Stimulated activated CD8-positive, alpha-beta memory T cell treated with anti-CD3 and anti-CD28 coated beads, Interleukin-4, amount 100 ng/mL, for 1 hour (primary cell): ENCODE measurements at places on chromosomes 11 and 22.

DNA sequence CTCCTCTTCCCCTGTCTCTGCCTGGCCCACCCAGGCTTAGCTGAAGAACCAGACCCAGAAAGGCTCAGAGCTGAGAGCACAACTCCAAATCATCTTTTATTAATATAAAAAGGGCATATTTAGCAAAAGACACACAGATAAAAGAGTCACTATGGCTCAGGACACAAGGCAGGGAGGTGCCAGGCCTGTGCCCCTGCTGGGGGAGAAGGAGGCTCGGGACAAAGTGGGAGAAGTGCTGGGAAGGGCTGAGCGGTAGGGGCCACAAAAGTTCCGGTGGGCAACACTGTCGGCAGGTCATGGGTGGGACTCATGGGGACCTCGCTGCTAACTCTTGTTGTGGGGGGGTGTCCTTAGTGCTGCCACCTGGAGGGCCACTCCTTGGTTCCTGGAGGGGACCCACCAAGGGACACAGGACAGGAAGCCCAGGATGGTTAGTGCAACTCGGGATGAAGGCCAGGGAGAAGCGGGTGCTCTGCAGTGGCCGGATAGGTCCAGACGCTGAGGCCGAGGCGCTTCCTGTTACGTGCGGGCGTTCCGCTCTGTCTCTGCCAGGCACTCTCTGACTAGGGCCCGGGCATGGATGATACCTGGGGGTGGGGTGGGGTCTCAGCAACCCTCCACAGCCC is 1.4 kb upstream of the PITPNM1 start:
- DNase-seq, result no peak

- no peak for DNase-seq
Observed at GRCh38 chr22:46969491-46969890, 207.0 kb downstream of the TBC1D22A start.

- DNase-seq, result no peak
Observed at GRCh38 chr11:73314117-73314961, 6.3 kb downstream of the ARHGEF17 start.

DNA sequence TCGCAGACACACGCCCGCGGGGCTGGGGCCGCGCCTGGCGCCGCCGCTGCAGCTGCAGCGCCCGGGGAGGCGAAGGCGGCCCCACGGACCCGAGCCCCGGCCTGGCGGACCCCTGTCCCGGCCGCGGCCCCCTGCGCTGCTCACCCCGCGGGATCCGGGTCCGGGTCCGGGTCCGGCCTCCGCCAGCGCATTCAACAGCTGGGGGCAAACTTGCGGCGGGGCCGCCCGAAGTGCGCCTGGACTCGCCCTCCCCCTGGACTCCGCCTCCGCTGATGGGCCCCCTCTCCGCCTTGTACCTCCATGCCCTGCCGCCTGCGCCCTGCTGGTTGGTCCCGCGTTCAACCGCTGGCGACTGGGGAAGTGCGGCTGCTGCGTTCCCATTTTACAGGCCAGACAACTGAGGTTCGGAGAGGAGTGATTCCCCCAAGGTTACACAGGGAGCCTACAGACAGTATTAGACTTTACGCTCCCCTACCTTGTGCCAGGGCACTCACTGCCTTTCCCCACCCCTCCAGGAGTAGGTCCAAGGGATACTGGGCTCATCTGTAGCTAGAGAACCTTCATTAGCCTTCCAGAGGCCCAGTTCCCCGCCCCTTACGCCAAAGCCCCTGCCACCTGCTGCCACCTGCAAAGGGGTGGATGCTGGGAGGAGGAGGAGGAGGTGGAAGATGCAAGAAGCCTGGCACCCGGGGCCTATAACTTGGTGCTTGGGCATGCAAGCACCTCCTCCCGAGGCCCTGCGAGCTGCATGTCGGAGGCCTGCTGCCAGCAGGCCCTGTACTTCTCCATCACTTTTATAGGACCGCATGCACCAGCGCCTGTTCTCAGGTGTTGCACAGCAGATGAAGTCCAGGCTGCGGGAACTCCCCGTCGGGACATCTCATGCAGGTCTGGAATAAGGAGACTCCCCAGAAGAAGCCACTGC is 694 bp upstream of the ELFN2 start:
- no peak for DNase-seq

- no peak for DNase-seq
Observed at GRCh38 chr11:124518989-124519451, 24.4 kb downstream of the OR8B12 start.

DNA sequence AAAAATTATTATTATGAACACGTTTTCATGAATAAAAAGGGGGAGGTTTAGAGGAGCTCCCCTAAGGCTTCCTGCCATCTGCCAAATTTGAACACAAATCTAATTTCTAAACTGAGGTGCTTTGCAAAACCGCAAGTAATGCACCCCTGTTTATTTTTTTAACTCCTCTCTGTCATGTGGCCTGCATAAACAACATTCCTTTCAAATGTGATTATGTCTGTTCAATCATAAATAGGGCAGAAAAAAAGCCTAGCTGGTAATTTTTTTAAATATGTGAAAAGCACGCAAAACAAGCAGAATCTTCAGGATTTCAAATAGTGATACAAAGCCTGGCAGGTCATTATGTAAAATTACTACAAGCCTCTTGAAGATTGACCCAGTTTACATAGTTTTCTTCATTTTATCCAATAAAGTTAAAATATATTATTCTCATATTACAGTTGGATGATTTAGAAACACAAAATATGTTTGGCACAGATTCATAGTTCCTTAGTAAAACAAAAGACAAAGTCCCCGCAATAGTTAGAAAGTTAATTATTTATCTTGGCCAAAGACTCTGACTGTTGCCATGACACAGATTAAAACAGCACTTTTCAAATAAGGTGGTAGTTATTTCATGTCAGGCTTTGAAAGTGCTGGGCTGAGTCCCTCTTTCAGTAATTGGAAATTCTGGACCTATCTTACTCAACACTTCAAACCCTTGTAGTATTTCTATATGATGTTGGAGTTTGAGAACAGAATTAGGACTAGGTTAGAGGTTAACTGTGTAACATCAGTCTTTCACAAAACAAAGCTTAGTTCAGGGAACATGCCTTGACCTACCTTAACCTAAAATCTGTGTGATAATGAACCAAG is 200.3 kb upstream of the MPPED2 start:
- DNase-seq, result no peak

DNA sequence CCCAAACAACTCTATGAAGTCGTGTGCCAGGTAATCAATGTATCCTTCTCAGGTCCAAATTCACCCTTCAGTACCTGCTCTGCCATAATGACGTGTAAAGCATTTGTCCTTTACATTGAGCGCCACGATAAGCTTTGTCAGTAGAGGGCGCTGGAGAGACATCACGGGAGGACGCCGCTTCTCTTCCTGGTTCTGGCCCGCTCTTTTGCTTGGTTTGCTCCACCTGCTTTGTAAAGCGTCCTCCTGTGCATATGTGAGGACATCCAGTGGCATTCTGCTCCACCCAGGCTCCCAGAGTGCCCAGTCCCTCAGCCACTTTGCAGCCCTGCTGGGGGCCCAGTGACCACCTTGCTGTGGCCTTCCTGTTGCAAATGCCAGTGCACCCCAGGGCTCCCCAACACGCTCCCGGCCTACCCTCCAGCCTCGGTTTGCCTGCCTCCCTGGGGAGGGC is 61.1 kb downstream of the WT1 start:
- no peak for DNase-seq

DNA sequence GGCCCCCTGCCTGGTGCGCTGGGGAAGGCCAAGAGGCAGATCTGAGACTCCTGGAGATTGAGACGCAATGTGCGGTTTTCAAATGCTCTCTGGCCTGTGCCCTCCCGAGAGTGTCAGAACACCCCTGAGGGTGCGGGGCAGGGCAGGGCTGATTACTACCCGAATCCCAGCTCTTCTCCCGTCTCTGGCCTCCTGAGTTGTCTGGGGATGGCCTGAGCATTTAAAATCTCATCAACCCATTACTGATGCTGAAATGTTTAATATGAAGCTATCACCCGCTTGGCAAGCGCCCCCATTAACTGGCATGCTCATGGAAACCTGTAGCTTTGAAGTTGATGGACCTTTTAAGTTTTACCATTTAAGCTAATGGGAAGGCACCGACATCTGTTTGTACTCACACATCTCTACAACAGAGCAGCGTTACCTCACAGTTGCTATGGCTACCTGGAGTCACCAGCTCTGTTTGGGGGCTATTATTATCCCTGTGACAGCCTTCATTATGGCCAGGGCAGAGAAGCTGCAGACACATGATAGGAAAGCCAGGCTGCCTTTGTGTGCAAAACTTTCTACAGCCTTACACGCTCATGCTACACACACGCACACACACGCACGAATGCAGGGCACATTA is 3.6 kb upstream of the MB start:
- no peak for DNase-seq

- no peak for DNase-seq
Observed at GRCh38 chr11:83317757-83318690, 31.9 kb upstream of the CCDC90B start.

DNA sequence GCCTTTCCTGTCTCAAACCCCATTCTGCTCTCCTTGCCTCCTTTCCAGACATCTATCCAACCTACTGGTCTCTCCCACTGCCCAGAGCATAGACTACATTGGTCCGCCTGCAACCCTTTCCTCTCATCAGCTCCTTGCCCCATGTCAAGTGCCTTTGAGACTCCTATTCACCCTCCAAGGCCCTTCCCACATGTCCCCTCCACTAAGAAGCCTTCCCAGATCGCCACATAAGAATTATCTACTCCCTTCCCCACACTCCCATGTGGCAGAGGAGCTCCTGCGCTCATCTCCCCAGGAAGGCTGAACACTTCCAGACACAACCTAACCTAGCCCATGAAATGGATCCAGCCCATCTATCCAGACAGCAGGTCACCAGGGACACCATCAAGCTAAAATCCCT is 10.3 kb downstream of the C1QTNF6 start:
- DNase-seq, result no peak

- no peak for DNase-seq
Observed at GRCh38 chr22:36292823-36293530, 40.0 kb downstream of the APOL1 start.

DNA sequence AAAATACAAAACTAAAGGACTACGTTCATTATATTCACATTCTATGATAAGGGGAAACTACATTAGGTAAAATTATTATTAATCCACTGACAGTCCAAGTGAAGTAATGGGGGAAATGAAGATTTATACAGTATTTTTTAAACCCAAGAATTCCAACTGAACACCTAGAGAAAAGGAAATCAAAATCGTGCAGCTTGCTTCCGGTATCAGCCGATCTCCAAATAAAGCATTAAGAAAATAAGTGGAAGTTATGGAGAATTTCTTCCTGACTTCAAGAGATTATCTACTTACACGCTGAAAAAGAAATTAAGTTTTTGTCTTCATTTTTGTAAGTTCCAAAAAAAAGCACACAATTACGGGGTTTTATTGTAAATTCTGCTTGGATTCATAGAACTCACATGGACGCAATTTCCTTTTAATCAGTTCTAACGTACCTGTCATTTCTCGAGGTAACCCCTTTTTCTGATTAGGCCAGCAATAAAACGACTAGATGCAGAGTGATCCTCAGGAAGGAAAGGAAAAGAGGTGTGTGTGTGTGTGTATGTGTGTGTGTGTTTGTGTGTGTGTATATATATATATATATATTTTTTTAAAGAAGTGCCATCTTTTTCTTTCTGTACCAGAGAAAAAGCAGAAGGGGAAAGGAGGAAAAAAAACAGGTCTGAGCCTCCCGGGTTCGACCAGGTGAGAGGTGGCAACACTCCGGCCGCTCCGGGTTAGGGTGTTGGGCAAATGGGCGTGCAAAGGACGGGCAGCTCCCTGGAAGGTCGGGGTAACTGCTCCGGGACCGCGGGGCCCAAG is 1.1 kb downstream of the ZBTB44 start:
- no peak for DNase-seq
